ENCODE measurements at places on chromosomes 4 and X. TPM values are rescaled to one million over a fixed set of nuclear protein-coding genes. Genes with fewer than 3 reads are reported as not detected.

DNA sequence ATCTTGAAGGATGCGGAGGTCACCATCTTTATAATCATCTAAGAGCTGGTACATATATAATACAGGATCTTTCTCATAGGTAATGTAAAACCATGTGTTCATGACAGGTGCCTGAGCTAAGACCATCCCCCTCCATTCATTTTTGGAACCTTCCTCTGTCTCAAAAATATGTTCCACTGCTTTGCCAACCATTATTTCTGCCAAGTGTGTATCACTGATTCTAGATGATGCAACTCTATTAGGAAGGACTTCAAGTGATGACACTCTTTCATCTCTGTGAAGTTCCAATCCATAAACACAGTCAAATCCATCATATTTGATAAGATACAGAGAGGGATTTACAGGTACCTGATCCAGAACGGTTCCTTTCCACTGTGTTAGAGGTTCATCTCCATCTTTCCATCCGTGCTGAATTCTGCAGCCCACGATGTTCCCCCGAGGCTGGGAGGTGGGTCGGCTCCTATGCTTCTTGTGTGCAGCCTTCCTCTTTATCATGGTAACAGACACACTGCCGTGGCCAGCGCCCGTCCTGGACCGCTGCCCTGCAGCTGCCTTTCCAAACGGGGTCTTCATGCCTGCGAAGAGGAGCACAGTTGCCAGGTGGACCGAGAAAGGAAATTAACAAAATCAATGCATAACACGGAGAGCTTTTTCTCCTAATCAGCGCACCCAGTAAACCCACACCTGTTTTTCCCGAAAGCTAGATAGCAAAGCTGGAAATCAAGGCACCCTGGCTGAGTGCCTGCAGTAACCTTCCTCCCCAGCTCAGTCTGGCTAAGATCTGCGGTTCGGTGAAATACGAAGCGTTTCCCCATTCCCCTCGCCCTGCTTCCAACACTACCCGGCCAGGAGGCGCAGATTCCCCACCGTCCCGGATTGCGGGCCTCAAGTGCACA is 718 bp downstream of the SPIN3 start:
- DNase-seq: peak; percentile 1

- no peak for DNase-seq
These were observed 197.3 kb upstream of the LDB2 start for GRCh38 chr4:17095771-17096170.

The VCX3B gene
- polyA plus RNA-seq: 0.40 TPM

- DNase-seq: no peak
These were observed 7.4 kb upstream of the PGRMC1 start for GRCh38 chrX:119228512-119229252.

DNA sequence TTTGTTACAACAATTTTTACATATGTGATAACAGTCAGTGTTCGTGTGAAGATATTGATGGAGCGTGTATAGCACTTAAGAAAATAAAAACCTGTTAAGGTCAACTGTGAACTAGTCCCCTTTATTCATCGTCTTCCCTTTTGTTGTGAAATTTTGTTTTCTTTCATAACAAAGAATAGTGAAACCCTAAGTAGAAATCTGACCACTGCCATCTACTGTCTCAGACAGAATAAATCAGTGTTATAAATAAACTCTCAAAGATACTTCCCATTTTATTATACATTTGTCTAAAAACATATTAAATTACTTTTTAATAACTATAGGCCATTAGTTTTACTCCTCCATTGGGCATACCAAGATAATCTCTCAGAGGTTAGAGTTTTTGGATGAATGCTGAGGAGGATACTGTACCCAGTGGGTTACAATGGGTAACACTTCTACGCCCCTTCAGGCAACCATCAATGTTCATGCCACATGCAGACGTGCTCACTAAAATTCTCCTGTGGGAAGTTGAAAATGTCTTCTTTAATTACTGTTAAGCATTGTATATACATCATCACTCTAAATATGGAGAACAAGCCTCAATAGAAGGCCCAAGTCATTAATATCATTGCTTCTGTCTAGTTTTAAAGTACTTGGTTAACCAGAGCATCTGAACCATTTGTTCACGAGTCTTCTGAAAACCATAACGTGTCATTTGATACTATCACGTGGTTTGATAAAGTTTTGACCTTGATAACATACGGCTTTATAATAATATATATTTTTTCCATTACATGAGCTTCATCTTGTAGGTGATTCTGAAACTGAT is 171.2 kb downstream of the TMA16 start:
- DNase-seq: no peak

- DNase-seq: peak; percentile 45
These were observed 78.1 kb downstream of the BMP15 start for GRCh38 chrX:50988649-50989048.

The TLR3 gene
- polyA plus RNA-seq: 8.3 TPM

The CCNB3 gene
- polyA plus RNA-seq: 1.2 TPM

DNA sequence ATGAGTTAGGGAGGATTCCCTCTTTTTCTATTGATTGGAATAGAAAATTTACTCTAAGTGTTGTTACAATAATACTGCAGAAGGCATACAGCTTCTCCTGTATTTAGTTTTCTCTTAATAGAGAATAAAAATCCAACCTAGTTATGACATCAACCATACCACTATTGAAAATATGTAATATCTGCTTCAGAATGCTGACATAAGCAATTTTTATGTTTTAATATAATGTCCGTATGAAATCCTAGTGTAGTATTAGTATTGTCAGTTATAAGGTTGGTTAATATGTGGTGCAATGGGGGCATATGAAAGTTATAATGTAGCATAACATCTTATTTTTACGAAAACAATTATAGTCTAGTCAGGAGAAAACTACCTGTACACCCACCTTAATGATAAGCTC is 68.2 kb downstream of the HEPH start:
- no peak for DNase-seq

DNA sequence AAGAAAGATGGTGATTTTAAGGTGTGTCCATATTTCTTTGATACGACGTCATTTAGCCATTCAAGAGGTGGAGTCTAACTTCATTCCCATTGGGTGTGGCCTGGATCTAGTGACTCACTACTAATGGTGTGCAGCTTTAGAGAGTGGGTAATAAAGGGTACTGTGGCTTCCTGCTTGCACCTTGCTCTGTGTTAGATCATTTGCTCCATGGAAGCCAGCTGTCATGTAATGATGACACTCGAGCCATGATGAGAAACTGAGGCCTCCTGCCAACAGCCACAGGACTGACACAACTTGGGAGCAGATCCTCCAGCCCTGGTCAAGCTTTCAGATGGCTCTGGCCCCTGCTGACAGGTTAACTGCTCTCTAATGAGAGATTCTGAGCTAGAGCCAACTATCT is 82.0 kb downstream of the UNC5C start:
- DNase-seq: no peak

DNA sequence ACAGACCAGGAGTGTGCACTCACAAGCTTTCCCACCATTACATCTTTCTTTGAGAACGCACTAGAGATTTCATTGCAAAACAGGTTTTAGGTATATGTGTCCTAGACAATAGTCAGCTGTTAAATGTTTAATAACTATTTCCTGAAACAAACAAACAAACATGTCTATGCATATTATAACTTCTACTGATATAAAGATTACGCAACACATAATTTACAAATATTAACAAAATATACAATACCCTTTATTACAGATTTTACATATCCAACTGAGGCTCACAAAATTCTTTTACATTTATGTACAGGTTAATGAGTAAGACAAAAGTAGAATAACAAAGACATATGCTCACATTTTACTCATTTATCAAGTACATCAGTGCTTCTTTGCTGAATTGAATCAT is 1554.0 kb upstream of the PCDH10 start:
- DNase-seq: no peak

- no peak for DNase-seq
These were observed 510 bp downstream of the HMGB3 start for GRCh38 chrX:150983521-150984168.

DNA sequence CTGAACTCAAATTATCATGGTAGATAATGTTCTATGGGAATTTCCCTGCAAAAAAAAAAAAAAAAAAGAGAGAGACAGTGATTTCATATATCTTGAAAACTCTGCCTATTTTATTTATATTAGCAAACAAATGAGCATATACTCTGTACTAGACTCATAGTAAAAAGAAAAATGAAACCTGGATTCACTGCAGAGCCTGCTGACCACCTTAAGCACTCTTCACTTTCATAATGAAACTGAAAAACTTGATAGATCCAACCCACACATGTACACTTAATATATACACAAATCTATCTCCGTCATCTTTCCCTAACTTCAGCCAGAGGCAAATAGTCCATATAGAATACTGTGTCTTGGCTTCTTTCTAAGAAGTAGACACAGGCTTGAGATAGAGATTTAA is 226.1 kb upstream of the KCNIP4 start:
- no peak for DNase-seq

DNA sequence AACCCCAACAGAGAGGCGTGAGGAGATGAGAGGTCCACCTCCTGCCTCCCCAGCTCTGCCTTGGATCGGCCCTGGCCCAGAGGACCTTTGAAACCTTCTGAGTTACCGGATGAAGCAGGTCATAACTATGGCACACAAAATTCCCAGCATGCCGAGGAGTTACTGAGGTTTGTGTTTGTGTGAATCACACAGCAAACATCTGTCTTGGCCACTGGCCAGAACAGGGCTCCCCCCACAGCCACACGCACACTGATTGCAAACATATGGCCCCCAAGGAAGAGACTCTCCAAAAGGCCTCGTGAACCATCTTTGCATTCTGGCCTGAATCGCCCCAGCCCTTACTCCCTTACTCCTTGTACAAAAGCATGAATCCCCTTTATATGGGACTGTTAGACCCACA is 18.9 kb downstream of the RPS4X start:
- DNase-seq: no peak

DNA sequence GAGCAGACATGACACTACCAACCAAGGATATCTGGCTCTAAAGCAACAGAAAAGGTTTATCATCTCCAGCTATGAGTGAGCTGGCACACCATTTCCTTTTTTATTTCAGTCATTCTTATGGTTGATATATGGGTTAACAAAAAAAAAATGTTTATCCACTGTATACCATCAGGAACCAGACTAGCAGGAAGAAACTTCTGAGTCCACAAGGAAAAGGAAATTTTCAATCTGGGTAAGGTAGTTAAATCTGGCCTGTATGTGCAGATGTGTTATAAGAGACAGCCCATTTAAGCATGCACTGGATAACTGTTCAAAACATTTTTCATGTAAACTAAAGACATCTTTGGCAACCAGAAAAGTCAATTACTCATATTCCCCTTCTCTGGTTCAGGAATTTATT is 35.0 kb downstream of the AMMECR1 start:
- DNase-seq: no peak

DNA sequence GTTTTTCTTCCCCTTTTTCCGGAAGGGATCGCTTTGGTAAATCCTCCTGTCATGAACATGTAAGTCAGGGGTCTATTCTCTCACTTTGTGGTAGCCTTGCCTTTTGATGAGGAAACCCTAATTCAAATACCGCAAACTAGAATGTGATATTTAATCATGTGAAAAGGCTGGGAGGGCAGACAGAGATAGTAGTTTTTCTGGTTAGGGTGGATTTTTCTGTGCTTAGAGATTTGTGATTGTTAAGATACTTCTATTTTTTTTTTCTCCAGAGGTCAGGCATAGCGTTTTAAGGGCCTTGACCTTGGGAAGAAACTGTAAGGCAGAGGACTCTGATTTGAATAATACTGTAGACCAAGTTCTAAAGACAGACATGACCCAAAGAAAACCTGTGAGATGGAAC is 41.8 kb upstream of the PACRGL start:
- no peak for DNase-seq

The SLC30A9 gene
- polyA plus RNA-seq: 116 TPM

The MAGED1 gene
- 305 TPM for polyA plus RNA-seq

GRCh38 chr4:38500433-38500832 is 163.6 kb upstream of the KLF3 start:
- DNase-seq: no peak

The ARMCX2 gene
- 108 TPM for polyA plus RNA-seq

DNA sequence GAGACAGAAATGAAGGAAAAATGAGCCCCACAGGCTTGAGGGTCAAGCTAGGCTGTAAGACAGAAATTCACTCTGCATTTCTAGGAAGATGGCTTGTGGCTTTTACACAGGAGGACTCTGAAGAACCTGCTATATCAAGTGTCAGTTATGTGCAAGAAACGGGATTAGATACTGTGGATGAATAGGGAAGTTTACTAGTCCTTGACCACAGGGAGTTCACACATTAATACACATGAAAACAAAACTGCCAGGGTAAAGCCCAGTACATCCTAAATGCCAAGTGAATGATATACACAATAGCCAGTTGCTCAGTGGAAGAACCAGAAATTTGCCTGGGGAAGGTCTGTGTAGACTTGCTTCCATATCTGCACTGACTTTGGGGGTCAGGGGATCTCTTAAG is 53.5 kb downstream of the TMEM131L start:
- no peak for DNase-seq

DNA sequence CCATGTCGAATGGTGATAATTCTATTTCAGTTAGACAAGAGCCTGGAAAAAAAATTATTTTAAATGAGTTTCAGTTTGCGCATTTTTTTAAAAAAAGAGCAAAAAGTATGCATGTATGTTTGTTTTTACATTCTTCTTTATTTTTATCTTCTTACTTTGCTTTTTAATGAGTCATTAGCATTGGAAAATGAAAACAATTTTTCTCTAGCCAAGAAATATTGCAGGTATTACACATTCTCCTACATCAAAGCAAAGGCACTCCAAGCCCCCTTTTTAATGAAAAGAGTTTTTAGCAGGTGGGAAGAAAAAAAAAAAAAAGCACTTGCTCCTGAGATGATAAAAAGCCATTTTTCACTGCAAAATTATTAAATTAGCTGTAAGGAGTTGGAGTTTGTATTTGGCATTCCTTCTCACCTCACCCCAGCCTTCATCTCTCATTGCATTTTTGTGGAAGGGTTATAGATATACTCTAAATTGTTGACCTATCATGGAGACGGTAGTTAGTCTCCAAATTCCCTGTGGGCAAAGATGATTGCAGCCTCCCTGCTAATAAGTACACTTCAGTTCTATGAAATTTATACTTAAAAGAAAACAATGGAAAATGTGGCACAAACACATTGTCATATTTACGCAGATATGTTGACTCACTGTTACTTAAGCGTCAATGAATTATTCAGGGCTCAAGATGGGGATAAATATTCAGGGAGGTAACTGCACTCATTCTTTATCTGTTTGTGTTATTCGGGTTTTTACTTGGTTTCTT is 43.8 kb downstream of the PALLD start:
- DNase-seq: no peak

- DNase-seq: no peak
These were observed 264.0 kb upstream of the SLIT2 start for GRCh38 chr4:19987746-19988145.

The TCEAL6 gene
- polyA plus RNA-seq: 0.37 TPM

The PSAPL1 gene
- not detected for polyA plus RNA-seq

The FAM47A gene
- polyA plus RNA-seq: not detected

- DNase-seq: peak; percentile 42
These were observed 356.5 kb downstream of the PDGFC start for GRCh38 chr4:156615066-156615531.

DNA sequence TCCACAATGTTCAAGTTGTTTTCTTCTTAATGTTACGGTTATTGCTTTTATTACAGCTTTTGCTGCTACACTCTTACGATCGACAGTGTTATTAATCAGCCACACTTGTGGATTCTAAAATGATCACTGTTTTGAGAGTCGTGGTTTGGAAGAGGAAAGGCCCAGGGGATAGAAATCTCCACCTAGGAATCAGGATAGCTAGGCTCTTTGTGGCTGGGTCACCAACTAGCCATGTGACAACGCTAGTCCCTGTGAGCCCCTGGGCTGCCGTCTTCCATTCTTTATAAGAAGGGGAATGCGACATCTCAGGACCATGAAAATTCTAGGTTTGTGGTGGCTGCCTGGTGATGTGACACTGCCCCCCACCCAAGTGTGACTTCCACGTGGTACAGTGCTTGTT is 380 bp downstream of the SLC34A2 start:
- no peak for DNase-seq

All from renal pelvis (tissue), 12 donors.